ENCODE measurements at places on chromosomes 11 and 22.
A peak's percentile ranks its signal among the peaks of the same experiment; 100 is the strongest.

DNA sequence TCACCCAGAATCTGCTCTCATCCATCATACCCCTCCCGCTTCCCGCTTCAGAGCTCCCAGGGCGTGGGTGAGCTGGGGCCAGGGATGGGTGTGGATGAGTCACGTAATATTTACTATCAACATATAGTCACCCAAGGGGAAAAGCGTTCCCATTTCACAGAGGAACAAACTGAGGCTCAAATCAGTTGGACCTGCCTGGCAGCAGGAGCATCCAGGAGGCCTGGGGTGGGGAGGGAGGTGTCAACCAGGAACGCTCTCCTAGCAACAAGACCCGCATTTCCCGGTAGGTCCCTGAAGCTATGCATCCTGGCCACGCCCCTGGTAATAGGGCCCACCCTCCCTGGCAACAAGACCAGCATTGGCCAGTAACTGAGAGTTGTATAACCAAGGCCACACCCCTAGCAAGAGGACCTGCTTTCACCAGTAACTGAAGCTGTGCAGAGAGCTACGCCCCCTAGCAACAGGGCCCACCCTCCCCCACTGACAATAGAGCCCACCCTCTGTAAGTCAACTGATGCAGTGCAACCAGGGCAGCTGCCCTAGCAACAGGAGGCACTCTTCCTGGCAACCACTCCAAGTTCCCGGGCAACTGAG, 32.7 kb upstream of the TXNRD2 start:
- DNase-seq: no peak

- peak; percentile 12 for DNase-seq
Measured at GRCh38 chr11:124402326-124402922, 3.6 kb upstream of the OR8B3 start.

- no peak for DNase-seq
Measured at GRCh38 chr11:64324692-64325469, 7.0 kb downstream of the PRDX5 start.

- no peak for DNase-seq
Measured at GRCh38 chr22:26853495-26853894, 196.1 kb downstream of the MIAT start.

DNA sequence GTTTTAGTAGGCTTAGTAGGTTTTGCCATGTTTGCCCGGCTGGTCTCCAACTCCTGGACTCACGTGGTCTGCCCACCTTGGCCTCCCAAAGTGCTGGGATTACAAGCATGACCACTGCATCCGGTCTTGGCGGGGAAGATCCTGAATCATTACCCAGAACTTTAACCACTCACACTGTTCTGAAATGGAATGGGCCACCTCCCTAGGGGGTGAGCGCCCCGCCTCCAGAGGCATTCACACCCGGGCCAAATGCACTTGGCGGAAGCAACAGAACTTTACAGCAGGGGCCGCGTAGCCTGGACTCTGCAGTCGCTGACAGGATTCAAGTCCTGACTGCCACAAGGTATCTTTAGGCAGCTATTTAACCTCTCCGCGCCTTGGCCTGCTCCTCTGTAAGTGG, 5.4 kb downstream of the CCDC86 start:
- no peak for DNase-seq

GRCh38 chr11:2923446-2924375, 5.5 kb downstream of the PHLDA2 start:
- DNase-seq: no peak

DNA sequence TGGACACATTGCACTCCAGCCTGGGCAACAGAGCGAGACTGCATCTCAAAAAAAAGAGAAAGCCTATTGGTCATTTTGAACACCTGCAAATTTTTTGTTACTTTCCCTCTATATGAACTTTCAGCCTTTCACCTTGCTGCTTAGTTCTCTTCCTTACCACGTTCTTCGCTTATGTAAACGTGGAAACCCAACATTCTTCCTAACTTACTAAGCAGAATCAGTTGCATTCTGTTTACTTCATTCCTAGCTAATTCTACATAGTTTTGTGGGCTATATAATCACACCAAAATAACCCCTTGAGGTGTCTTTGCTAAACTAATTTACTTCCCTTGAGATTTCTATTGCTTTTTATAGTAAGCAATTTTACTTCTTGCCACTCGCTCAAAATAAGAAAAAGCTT, 23.2 kb downstream of the MS4A4A start:
- no peak for DNase-seq

GRCh38 chr11:92866679-92867282, 102.7 kb upstream of the MTNR1B start:
- no peak for DNase-seq
